ENCODE measurements at places on chromosomes 11 and 22. TPM values are rescaled to one million over a fixed set of nuclear protein-coding genes. Genes with fewer than 3 reads are reported as not detected.

GRCh38 chr22:28093711-28094110, 174.7 kb upstream of the PITPNB start:
- DNase-seq = no peak

AQP11 gene
- total RNA-seq = 0.36 TPM

DNA sequence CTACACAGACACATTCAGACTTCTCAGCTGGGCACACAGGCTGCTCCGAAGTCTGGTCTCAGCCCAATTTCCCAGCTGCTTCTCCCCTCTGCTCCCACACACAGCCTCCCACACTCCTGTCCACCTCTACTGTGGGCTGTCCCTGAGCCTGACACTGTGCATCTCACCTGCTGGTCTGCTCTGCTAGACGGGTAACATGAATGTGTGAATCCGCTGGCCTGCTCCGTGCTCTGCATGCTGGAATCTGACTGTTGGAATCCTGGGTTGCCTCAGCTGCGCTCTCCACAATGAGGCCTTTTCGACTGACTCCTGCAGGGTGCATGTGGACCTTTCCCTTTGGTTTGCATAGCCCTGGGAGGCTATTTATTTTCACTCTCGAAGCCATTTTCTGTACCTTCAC, 489.5 kb upstream of the B3GAT1 start:
- no peak for DNase-seq

- DNase-seq = no peak
These were observed 22.5 kb downstream of the CCDC15 start for GRCh38 chr11:124976531-124976930.

PANX2 gene
- 3.0 TPM for total RNA-seq

TH gene
- total RNA-seq = not detected

DNA sequence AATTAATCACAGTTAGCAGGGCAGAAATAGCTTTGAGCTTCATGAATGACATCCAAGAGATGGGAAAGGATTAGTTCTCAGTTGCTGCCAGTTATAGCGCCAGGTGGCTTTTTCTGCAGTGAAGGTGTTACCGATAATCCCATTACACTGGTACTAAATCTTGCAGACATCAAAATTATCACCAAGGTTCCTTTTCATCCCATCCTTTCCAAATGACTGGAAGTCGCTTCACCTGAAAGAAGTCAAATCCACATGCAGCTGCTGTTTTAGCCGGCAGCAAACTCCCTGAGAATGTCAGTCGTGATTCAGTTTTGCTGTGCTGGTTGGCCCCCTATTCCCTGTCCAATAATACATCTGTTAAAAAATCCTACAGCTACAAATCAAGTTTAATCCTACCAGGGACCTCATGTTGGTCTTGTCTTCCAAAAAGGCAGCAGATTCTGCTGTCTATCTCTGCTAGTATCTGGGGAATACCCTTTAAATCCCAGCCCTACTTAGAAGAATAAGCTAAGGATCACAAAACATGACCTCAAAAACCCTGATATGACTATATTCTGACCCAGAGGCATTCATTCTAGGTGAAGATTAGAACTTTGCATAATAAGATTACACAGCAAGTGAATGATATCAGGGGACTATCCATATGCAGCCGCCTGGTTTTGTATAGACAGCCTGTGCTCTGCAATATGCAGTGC, 31.7 kb downstream of the IMMP1L start:
- no peak for DNase-seq
